ENCODE measurements at places on chromosomes 5 and 9.

DNA sequence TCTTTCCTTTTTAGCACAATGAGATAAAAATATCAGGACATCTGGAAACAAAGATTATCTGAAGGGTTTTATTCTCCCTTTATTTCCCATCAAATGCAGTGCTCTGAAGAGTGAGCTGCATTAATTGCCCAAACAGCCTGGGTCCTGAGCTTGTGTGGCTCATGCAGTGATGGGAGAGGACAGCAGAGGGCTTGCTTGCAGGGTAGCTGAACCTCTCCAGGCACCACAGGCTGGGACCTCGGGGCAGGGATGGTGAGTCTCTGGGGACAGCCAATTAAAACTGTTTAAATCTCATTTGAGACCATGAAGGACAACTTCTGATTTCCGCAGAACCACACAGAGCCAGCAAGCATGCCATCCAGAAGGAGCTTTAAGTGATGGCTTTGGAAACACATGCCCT is 71.2 kb downstream of the PLAC8L1 start:
- DNase-seq = no peak

DNA sequence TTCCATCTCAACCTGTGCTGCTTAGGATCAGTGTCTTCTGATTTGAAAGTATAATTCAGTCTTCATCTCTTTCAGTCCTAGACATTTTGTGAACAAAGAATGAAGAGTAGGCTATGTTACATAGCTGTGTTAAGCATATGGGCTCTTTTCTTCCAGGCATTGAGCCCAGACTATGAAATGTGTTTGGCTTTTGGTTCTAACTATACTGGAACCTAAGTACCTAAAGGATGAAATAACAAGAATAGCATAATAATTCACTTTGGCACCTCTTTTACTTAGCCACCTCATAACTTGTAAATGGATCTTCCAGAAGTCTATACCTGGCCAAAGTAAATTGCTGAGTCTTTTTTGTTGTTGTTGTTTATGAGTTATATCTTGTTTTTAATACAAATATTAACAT is 71.4 kb downstream of the SLF1 start:
- no peak for DNase-seq

DNA sequence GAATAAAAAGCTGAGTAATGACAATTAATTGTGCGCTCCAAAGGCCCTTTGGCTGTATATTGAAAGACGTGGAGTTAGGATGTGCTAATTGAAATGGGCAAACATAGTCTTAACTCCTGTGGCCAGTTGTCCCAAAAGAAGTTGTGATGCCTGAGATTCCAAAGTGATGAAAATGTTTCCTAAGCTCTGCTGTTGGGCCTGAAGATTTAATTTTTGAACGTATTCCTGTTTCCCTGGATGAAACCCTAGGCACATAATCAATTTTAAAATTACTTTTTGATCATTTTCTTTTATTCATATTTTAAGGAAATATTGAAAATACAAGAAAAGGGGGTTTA is 87.9 kb downstream of the PRDM6 start:
- no peak for DNase-seq

GRCh38 chr9:10250219-10250618 is 362.6 kb downstream of the PTPRD start:
- DNase-seq = no peak

- DNase-seq = no peak
Measured at GRCh38 chr5:74885170-74885569, 19.0 kb upstream of the FAM169A start.

GRCh38 chr9:93010056-93010455 is 48.4 kb upstream of the SUSD3 start:
- no peak for DNase-seq

- DNase-seq = no peak
Measured at GRCh38 chr5:161889971-161890370, 42.1 kb downstream of the GABRA1 start.

DNA sequence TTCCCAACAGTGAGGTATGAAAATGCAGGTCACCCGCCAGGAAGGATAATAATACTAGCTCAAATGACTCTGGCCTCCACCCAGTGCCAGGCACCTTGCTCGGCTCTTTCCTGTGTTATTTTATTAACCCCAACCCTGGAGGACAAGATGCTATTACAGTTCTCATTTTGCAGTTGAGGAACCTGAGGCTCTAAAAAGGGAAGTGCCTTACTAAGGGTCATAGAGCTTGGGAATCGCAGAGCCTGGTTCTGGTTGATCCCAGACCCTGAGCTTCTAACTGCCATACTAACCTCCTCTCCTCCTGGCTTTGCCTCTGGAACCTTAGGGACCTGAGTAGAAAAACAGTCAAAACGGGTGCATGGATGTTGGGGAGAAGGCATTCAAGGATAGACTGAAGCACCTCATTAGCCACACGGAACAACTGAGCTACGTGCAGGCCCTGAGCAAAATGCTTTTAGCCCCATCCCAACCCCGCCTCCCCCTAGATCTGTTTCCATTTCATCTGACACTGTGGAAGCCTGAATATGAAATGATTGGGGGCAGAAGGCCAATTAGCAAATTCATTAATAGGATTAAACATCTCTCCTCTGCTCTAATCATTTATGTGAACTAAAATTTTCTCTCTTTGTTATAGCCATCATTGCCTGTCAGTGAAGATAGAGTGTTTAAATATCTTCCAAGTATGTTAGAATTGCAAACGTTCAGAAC is 7.9 kb downstream of the KCNIP1 start:
- DNase-seq = no peak

- no peak for DNase-seq
Measured at GRCh38 chr5:162672061-162672460, 604.5 kb downstream of the GABRG2 start.

DNA sequence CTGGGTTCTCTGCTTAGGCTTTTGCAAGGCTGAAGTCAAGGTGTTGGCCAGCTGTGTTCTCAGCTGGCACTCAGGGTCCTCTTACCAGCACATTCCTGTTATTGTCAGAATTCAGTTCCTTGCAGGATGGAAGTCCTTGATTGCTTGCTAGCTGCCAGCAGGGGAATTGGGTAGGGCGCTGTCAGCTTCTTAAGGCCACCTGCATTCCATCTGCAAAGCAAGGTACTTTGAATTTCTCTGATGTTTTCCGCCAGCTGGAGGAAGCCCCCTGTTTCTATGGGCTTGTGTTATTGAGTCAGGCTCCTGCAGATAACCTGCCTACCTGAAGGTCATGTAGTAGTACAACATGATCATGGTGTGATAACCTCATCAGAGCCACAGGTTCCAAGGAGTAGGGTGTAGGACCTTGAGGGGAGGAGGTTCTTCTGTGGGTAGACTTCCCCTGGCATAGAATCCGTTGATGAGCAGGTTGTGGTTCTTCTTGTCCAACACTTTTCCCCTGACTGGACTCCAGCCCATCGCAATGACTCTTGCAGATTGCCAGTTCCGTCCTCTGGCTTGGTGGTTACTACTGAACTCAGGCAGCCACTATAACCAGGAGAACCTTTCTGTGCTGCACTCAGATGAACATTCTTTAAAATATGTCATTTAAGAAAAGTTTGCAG is 6.8 kb downstream of the TENT4A start:
- DNase-seq = no peak

GRCh38 chr5:125750861-125751186 is 672.4 kb upstream of the GRAMD2B start:
- DNase-seq = no peak

DNA sequence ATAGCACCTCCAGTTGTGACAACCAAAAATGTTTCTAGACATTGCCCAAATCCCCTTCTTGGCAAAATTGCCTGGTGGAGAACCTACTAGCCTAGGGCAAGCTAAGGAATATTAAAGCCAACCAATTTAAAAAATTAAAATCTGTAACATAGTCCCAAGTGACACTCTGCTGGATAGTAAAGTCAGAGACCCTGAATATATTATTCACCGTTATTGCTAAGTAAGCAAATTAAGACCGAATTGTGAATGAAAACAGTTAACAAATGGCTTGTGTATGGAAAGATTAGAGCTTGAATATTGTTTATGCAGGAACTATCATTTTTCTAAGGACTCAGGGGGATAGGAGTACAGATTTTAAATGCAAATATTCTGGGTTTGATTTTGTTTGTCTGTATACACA is 208.1 kb downstream of the DMAC1 start:
- DNase-seq = no peak

DNA sequence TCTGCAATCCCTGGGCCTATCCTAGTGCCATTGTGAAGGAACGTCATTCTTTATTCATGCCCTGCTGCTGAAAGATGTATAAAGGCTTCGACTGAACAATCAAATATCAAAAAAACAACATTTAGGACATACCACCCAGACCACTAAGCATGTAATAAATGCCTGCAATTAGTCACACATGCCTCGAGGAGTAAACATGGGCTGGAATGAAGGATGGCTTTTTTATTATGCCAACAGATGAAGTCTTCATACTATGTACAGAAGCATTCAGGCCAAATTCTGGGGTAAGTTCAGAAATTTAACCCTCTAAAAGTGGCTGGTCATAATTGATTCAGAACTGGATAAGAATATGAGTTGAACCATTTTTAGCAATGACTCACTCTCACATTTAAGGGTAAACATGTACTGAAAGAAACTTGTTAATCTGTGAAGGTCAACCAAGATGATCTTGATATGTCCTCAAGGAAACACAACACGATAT is 38.1 kb downstream of the FAM240B start:
- peak; percentile 44 for DNase-seq
